ENCODE measurements at places on chromosomes 7 and 10.
A peak's percentile ranks its signal among the peaks of the same experiment; 100 is the strongest.

- no peak for DNase-seq
These were observed 750.7 kb upstream of the SORCS1 start for GRCh38 chr10:107915215-107915610.

GRCh38 chr7:130345136-130345535 is 520 bp downstream of the CPA5 start:
- DNase-seq: no peak

- DNase-seq: no peak
These were observed 19.6 kb upstream of the GIMAP2 start for GRCh38 chr7:150665896-150666295.

- DNase-seq: no peak
These were observed 60.3 kb upstream of the LYZL1 start for GRCh38 chr10:29228562-29228961.

DNA sequence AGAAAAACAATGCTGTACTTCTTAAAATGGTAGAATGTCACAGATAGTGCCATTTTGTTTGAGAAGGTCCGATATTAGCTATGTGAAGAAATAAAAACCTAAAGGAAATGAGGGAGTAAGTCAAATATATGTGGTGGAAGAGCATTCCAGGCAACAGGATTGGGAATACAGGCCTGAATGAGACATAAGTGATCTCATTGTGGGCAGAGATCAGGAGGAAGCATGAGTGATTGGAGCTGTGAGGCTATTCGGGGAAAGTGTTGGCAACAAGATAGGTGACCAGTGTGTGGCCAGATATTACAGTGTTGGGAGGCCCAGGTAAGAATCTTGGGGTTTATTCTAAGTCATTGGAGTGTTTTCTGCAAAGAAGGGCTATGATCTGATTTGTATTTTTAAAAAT is 41.3 kb upstream of the AGMO start:
- no peak for DNase-seq

- no peak for DNase-seq
These were observed 594.5 kb downstream of the ACTR3B start for GRCh38 chr7:153354071-153354470.

DNA sequence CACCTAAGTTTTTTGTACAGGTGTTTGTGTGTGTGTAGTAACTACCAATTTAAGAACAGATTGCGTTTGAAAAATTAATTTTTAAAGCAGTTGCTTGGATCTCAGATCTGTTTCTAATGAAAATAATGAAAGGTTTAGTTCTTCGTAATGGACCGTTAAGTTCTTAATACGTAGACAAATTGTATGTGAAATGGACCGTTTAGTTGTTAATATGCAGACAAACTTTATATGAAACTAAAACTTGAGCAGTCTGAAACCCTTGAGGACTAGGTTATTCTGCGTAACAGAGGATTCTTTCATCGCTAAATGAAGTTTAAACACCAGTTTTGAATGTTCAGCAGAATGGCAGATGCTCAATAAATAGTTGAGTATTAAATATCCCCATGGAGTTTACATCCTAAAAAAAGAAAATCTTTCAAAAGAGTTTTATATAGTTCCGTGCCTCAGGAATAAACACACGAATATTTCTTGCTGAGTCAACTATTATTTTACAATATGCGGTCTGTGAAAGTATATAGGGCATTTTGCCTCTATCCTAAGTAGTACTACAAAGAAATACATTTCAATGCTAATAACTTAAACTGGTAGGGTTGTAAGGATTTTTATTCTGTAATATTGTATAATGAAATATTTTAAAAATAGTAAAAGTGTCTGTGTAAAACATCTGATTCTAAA is 1.2 kb downstream of the DBF4 start:
- no peak for DNase-seq

GRCh38 chr7:82335927-82336326 is 107.7 kb downstream of the CACNA2D1 start:
- no peak for DNase-seq

DNA sequence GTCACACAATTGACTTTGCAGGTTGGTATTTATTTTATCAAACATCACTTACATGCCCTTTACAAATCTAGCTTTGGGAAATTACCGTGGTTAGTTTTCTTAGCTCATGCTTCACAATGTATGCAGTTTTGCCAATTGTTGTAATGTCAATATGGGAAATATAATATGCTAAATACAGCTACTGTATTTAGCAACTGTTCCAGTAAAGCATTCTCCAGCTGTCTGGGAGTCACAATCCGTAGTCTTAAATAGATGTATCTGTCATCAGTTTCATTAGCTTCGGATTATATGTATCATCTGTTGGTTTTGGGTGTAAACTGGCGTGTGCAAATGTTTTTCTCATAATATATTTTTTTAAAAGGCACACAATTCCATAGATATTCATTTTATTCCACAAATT is 19.4 kb upstream of the AHR start:
- no peak for DNase-seq

- no peak for DNase-seq
These were observed 4.4 kb upstream of the ST7 start for GRCh38 chr7:116948934-116949333.

DNA sequence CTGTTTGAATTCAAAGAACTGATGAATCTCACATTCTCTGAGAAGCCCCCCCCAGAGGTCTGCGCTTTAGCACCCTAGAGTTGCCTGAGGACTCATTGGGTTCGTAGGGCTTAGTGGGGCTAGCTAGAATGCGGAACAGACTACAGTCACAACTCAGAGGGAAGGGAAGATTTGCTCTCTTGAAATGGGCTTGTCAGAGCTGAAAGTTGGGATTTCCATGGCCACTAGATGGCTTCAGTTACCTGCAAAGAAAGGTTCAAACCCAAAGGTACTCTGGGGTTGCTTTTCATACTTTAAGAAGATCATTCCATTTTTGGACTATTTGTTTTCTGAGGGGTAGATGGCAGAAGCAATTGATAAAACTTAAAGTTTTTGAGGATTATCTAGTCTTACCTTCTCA is 205.0 kb downstream of the BBS9 start:
- DNase-seq: no peak

DNA sequence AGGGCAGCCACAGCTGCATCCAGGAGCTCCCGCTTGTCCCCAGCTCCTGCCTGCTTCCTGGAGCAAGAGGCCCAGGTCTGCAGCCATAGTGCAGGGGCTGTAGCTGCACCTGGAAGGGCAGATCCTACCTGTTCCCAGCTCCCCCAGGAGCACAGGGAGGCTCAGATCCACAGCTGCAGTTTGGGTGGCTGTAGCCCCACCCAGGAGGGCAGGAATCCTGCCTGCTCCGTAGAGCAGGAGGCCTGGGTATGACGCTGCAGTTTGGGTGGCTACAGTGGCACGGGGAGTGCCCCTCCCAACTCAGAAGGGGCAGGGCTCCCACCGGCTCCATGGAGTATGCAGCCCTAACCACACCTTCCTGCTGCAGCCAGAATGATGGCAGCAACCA is 26.7 kb upstream of the CDCA7L start:
- no peak for DNase-seq

GRCh38 chr7:72540106-72540611 is 128.0 kb upstream of the CALN1 start:
- no peak for DNase-seq

DNA sequence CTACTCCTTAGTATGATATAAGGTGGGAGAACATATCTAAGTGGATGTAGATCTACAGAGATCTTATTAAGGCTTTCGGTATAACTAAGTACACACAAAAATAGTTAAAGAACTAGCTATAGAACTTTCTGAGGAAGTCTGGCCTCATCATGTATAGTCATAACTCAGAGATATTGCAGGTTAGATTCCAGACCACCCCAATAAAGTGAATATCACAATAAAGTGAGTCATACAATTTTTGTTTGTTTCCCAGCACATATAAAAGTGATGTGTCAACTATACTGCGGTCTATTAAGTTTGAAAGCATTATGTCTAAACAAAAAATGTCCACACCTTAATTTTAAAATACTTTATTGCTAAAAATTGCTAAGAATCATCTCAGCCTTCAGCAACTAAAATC is 24.7 kb upstream of the SEMA3A start:
- no peak for DNase-seq

- peak; percentile 23 for DNase-seq
These were observed 24.1 kb downstream of the FZD1 start for GRCh38 chr7:91288208-91288824.

GRCh38 chr10:64316416-64316815 is 795.2 kb downstream of the REEP3 start:
- DNase-seq: no peak

DNA sequence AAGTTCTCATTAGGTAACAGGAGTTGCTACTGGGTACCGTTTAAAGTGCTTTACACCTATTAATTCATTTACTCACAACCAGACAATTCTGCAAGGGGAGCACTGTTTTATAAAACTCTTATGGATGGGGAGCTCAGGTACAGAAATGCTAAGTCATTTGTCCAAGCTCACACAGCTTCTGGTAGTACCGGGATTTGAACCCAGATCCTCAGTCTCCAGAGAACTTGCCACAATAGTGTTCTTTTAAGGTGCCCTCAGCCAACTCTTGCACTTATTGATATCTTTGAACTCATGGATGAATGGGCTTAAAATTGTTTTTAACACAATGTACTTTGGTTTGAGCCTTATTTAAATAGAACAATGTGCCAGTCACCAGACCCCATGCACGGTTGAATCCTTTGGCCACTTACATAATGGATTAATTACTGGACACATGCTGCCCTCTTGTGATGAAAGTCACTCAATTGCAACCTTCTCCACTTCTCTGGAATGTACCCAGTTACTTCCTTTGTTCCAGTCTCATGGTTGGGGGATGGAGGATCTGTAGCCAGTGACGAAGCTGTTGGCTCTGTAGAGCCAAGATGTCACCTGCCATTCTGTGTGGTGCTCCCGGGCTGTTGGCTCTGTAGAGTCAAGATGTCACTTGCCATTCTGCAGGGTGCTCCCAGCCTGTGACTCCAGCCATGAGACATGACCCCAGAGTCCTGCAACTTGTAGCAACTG is 65.6 kb downstream of the NOD1 start:
- DNase-seq: peak; percentile 70

- DNase-seq: no peak
These were observed 2.2 kb downstream of the OPTN start for GRCh38 chr10:13102002-13102794.

DNA sequence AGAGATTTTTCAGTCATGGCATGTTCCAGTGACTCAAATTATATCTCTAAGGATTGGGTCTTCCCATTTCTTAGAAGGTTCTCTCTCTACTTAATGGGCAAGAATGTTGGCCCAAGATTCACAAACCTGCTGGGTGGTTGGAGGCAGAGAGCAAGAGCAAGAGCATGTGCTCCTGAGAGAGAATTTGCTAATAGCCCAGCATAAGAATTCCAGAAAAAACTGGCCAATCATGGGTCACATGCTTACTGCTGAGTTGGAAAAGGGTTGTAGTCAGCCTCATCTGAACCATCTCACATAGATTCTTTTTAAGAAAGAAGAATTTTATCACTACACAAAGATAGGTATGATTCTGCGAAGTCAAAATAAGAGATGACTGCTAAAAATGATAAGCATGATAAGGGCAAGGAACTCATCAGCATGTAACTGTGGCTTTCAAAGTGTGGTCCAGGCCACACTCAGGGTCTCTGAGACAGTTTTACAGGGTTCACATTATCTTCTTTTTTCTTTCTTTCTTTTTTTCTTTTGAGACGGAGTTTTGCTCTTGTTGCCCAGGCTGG is 8.2 kb upstream of the VCL start:
- DNase-seq: no peak

GRCh38 chr7:109154748-109155147 is 585.1 kb downstream of the DNAJB9 start:
- no peak for DNase-seq

DNA sequence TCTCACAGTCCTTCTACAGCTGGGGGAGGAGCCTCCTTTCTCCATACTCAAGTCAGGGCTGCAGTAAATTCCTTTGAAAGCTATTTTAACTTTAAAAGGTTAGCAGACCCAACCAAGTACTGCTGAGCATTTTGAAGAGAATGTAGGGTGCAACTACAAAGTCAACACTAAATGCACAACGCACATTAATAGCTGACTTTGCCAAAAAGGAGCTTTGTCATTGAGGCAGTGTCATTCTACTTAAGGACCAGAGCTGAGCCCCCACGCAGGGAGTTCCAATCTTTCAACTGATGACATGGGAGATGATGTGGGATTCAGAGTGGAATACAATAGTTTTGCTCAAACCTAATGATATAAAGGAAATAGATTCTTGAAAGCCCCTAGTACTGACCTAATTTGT is 20.3 kb downstream of the TECTB start:
- no peak for DNase-seq
